ENCODE measurements at places on chromosomes 13 and 19.

DNA sequence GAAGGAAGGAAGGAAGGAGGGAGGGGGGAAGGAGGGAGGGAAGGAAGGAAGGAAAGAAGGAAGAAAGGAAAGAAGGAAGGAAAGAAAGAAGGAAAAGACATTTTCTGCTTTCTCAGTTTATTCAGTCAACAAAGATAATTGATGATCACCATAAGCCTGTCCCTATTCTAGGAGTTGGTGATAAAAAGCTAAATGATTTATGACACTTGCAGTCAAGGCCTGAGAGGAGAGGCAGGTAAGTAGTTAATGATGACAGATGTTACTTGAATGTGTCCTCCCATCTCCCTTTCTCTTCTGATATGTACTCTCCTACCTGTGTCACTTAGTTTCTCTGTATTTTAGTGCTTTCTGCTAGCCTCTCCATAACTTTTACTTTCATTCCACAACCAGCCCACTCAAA is 141.3 kb downstream of the SLITRK6 start:
- DNase-seq = no peak

- DNase-seq = no peak
Observed at GRCh38 chr13:41491436-41491835, 34.1 kb downstream of the RGCC start.

GRCh38 chr19:33152176-33152575 is 20.3 kb downstream of the WDR88 start:
- no peak for DNase-seq

GRCh38 chr19:52600639-52601024 is 30.5 kb downstream of the ZNF701 start:
- no peak for DNase-seq

DNA sequence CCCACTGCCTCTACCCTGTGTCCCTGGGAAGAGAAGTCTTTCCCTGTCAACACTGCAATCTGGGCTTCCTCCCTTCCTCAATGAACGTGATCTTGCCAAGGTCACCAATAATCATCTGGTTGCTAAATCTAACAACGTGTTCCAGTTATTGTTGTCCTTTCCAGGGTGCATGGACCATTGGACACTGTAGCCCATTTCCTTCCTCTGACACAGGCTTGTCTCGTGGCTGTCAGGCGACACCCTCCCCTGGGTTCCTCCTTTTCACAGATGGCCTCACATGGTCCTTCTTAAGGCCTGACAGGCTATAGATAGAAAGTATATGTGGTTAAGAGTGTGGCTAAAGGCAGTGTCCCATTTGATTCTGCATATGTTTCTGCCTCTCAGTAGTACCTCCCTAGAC is 67.7 kb upstream of the STARD13 start:
- peak; percentile 67 for DNase-seq

DNA sequence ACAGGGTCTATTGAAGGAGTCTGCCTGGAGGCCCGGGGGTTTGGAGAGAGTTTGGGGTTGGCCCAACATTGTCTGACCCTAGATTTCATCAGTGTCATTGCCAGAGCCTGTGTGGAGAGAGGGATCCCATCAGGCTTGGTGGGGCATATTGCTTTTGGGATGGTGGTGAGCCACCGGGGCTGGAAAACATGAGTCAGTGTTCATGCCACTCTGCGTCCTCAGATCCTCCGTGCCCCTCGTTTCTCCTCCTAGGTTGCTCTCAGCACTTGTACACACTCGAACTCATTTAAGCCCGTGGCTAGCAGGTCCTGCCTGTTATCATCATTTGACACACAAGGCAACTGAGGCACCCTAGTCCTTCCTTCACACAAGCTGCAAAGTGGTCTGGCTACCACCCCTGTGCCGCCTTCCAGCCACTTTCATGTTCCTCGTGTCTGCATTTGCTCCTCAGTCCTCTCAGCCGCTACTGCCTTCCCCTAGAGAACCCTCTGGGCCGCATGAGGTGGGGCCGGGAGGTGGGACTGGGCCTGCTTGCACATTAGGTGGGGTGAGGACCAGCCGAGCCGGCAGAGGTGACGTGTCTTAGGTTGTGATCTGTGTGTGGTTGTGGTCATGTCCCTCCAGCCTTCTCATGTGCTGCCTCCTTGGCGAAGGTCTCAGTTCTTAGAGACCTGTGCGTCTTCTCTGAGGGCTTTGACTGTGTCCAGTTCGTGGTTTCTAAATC is 3.6 kb downstream of the NACC1 start:
- no peak for DNase-seq

- no peak for DNase-seq
Observed at GRCh38 chr19:19446655-19447437, 41.4 kb downstream of the GATAD2A start.

DNA sequence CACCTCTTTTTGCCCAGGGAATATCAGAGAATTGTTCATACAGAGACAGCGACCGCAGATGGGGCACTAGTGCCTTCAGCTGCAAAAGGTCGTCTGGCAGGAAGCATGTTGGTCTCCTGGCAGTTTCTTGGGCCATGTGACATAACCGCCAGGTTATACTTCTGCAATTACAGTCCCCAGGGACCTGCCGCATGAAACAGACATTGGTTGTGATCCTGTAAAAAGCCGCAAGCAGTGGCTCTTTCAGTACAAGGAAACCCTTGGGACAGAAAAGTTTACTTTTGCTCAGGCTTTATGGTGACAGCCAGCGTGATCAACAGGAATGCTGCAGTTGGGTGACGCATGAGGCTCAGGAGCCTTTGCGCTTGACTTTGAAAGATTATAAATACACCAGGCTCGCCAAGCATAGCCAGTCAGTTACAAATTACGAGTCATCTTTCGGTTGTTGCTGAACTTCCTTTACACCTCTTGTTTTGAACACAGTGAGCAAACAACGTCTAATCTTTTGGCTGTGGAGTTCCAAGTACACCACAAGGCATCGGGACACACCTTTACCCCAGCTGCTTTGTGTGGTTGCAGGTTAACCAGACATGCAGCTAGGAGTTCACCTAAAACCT is 50.5 kb upstream of the UBE2L5 start:
- no peak for DNase-seq

DNA sequence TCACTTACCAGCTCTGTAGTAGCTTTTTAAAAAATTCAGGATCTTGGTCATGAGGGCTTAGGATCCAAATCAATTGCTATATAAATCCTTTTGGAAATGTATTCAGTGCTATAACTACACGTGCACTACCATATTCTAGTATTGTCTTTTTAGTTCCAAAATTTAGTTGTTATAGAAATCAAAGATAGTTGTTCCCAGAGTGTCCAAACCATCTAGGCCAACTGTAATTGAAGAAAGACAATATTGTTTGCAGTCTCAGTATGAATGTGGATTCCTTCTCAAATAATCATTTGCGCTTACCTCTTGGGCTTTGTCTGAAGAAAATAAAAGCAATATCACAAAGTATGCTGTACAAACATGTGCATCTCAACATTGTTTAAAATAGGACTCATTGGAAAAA is 184.1 kb upstream of the EDNRB start:
- DNase-seq = peak; percentile 40

DNA sequence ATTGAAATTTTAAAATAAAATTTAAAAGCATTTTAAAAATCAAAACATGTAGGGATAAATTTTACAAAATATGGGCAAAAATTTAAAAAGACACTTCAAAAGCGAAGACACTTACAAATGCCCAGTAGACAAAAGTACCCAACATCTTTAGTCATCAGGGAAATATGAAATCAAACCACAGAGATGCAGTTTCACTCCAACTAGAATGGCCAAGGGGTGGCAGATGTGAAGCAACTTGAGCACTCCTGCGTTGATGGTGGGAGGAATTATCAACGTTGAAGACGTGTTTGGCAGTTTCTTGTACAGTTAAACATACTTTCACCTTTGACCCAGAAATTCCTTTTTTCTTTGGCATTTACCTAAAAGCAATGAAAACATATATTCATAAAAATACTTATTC is 518.0 kb upstream of the SGCG start:
- DNase-seq = no peak

- no peak for DNase-seq
Observed at GRCh38 chr13:46637213-46637612, 84.2 kb downstream of the LRCH1 start.

GRCh38 chr19:34313188-34313587 is 51.8 kb upstream of the GPI start:
- DNase-seq = peak; percentile 9

GRCh38 chr19:32406161-32407003 is 812 bp downstream of the DPY19L3 start:
- DNase-seq = no peak

DNA sequence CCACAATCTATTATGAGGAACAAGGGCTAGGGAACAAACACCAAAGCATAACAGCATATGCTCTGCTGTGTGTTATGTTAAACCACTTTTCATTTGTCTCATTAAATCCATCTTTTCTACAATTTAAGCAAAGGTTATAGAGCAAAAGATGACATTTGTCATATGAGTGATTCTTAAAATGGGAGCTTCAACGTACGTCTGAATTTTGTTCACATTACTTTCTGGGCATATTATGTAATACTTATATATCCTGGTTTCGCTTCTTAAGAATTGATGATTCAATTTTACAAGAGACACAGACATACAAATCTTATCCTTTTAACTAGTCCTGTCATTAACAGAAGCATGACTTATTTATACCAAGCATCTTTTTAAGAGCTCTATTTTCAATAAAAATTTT is 3.3 kb upstream of the TPP2 start:
- no peak for DNase-seq

DNA sequence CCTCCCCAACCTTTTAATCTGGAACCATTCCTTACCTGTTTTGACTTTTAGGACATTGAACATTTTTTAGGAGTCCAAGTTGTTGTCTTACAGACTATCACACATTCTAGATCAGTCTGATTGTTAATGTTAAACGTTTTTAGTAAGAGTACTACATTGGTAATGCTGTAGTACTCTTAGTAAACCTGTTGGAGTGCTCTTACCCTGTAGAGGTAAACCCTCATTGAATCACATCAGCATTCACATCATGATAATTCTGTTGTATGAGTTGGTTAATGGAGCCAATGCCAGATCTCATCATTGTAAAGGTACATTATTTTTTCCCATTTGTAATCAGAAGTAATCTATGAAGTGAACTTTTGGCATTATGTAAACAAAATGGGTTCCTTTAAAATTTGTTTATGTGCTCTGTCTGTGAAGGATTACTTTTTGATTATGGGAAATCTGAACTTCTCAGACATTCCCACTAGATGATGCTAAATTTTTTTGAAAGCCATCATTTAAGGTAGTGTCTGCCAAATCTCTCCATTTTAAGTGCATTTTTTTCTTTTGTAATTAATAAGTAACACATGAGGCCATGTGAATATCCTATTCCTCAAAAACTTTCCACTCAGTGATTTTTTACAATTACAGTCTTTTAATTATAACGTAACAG is 55.2 kb downstream of the VWA8 start:
- no peak for DNase-seq

DNA sequence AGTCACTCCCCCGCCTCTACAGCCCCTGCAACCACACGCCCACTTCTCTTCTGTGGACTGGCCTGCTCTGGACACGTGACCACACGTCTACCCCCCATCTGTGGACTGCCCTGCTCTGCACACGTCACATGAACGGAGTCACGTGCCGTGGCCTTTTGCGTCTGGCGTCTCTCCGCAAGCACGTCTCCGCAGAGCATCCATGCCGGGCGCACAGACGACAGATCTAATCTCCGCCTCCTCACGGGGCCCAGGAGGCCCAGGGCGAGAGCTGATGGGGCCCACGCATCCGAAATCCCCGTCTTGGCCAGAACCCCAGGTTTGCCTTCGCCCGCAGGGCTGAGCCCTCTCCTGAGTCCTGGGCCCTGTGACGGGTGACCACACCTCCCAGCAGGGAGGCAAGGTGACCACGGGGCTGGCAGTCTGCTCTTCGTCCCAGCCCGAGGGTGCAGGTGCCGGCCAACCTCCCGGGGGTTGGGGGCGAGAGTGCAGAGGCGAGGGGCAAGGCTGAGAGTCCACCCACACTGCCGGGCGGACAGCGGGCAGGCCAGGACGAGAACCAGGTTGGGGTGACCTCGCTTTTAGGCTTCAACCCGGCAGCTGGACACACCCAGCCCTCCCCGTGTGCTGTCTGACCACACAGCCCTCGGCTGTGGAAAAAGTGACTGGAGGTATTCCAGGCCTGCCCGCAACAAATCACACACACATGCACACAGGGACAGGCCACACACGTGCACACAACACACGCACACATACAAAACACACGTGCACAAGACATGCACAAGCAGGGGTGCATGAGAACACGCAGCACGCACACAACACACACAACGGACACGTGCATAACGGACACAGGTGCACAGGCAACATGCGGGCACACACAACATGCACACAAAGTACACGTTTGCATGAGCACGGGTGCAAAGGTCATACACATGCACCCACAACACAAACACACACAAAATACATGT is 3.9 kb downstream of the SBNO2 start:
- DNase-seq = peak; percentile 56

GRCh38 chr19:51784922-51785690 is 9.9 kb upstream of the FPR3 start:
- DNase-seq = no peak

- DNase-seq = no peak
Observed at GRCh38 chr13:110425444-110425780, 118.3 kb downstream of the COL4A2 start.

DNA sequence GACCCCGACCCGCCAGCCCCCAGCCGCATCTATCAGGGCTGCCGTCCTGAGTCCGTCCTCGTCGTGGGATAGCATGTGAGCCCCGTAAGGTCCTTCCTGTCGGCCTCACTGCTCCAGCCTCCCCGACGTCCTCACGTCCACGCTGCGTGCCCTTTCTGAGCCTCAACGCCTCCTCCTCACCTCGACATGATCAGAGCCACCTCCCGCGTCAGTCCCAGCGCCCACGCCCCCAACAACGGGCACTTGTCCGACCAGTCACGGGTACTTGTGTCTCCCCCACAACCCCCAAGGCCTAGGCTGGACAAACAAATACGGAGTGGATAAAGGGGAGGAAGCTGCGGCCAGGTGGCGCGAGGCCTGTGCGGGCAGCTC is 665 bp downstream of the ZNF497 start:
- no peak for DNase-seq

DNA sequence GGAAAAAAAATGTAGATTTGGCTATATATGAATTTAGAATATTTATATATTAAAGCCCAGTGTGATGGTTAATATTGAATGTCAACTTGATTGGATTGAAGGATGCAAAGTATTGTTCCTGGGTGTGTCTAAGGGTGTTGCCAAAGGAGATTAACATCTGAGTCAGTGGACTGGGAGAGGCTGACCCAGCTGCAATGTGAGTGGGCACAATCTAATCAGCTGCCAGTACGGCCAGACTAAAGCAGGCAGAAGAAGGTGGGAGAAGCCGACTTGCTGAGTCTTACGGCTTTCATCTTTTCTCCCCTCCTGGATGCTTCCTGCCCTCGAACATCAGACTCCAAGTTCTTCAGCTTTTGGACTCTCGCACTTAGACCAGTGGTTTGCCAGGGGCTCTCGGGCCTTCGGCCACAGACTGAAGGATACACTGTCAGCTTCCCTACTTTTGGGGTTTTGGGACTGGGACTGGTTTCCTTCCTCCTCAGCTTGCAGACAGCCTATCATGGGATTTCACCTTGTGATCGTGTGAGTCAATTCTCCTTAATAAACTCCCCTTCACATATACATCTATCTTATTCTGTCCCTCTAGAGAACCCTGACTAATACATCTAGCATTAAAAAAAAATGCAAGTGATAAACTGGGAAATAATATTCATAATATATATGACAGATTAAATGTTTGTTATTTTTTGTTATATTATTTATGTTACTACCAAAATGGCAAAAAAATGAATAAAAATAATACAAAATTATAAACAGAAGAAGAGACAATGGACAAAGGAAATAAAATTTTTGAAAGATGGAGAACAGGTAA is 122.4 kb downstream of the DLEU7 start:
- DNase-seq = no peak

- no peak for DNase-seq
Observed at GRCh38 chr13:22357132-22357531, 686.3 kb downstream of the FGF9 start.

All from muscle of back (tissue), 13 donors.